ENCODE measurements at places on chromosomes 5 and 9. TPM values are rescaled to one million over a fixed set of nuclear protein-coding genes. Genes with fewer than 3 reads are reported as not detected.

DNA sequence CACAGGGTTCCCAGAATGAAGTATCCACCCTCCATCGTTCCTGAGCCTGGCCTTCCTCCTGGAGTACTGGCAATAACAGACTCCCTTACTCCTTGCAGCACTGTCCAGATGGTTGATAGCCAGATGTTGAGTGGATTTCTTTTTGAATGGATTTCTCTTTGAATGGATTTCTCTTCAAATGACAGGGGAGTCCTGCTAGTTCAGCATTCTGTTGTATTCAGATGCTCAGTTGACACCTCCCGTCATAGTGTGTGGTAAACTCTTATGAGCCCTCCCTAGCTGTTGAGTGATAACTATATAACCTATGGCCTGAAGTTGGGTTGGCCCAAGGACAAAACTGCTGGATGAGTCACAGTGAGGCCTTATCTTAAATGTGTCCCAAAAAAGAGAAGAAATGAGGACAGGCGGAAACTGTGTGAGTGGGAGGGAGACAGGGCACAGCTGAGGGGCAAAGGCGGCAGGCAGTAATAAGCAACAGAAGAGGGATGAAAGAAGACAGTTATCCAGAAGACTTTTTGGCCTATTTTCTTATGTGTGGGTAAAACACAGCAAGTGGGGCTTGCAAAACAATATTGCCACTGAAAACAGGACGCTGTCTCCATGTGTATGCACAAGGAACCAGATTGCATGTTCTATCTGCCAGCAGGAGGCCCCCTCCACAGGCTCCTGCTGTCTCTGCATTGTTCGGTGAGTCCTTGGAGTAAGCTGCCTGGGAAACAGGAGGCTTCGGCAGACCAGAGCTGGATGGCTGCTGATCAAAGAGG lies 209.5 kb upstream of the S1PR3 start:
- no peak for DNase-seq

DNA sequence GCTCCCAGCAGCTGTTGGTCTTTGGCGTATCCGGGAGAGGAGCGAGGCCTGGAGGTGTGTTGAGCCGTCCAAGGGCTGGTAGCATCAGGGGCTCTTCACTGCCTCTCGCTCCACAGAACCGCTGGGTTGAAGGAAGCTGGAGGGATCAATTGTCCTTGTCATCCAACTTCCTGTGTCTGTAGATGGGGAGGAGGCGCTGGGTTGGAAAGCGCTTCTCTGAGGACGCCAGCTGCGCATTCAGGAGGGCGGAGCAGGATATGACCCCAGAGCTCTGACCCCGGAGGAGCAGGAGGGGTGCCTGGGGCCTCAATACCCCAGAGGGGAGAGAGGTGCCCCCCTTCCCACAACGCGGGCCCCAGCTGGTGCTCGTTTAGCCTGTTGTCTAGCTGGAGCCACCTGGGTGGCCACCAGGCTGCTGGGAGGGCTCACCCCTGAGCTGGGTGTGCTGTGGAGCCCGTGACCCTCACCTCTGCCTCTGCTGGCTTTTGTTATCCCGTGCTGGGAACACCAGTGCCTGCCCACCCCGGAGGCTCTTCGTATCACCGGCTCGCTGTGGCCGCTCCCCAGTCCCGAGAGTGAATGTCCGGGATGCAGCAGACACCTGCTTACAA lies 2.0 kb upstream of the DBH start:
- DNase-seq, result no peak

- no peak for DNase-seq
Observed at GRCh38 chr9:134178768-134179551, 14.6 kb upstream of the RNU6ATAC start.

- DNase-seq, result no peak
Observed at GRCh38 chr9:673966-674526, 167.5 kb upstream of the DMRT1 start.

The MEGF10 gene
- 0.42 TPM for total RNA-seq

The PCDHGA3 gene
- total RNA-seq, result 3.0 TPM

The PRELID2 gene
- total RNA-seq, result 24.7 TPM

The TNFSF15 gene
- 4.3 TPM for total RNA-seq

The FGF10 gene
- total RNA-seq, result 30.8 TPM

The TRIM7 gene
- 14.2 TPM for total RNA-seq

All from thyroid gland (tissue), 4 donors.